HTR-8/SVneo (cell line): ENCODE measurements at places on chromosomes 12 and 14.

GRCh38 chr12:123152833-123153232 lies 1.9 kb upstream of the PITPNM2 start:
- no peak for DNase-seq

GRCh38 chr14:93546642-93547041 lies 115.9 kb downstream of the UNC79 start:
- DNase-seq = no peak

DNA sequence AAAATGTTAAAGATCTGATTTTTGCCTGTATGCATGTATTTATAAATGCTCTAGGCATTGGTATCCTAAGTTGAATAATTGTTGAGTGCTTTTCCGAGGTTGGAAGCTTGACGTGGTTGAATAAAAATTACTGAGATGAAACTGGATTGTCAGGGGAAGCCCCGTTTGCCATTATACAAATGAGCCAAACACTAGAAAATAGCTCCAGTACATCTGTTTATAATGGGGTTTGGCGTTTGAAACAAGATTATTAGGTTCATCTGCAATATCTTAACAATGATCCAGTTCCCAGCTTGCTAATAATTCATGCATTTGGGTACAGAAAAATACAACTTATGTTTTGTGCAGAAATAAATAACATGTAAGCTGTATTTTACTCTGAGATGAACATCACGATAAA lies 789.6 kb downstream of the GALC start:
- DNase-seq = no peak

- no peak for DNase-seq
These were observed 325.8 kb downstream of the FUT8 start for GRCh38 chr14:65738339-65738738.

- no peak for DNase-seq
These were observed 52.1 kb downstream of the NUAK1 start for GRCh38 chr12:106086696-106087095.

DNA sequence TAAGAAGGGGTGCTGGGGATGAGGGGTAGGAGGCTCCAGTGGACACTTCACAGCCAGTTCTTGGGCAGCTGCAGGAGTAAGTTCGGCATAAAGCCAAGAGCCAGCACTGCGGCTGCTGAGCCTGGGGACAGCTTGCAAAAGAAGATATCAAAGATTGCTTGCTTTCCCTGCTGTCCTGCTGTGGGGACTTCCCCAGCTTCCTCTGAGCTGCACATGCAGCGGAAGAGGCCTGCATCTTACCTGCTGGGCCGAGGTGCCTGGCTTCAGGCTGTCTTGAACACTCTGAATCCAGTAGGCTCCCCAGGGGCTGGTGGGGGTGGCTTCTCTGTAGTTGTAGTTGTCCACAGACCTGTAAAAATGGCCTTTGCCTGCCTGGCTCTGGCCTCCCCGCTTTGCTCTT lies 1.3 kb downstream of the CHGA start:
- no peak for DNase-seq

GRCh38 chr12:124297389-124297788 lies 2.5 kb downstream of the RFLNA start:
- no peak for DNase-seq

GRCh38 chr12:11780521-11781101 lies 131.1 kb downstream of the ETV6 start:
- no peak for DNase-seq

- no peak for DNase-seq
These were observed 18.1 kb upstream of the TIGAR start for GRCh38 chr12:4302881-4303280.

GRCh38 chr14:77027538-77028383 lies 747 bp downstream of the IRF2BPL start:
- peak; percentile 82 for DNase-seq

DNA sequence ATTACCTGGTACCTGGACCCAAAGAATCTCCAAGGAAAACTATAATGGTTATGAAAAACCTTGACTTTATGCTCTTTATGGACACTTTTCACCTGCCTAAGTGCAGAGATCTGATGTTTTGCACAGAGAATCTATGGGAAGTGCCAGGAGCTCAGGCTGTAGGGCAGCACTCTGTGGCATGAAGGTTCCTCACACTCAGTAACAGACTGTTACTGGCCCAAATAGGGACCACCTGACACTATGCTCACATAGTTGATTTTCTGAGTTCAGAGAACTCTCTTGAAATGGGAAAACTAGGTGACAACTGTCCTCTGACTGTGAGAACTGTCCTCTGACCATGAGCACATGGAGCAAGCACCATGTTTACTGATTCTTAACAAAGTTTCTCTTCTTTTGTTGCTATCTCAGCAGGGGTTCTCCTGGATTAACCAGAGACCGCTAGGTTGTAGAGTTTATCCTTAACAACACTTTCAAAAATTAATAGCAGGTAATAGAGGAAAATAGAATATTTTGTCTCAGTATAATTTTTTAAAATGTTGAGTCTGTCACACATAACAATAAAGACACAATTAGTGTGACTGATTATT lies 101.6 kb downstream of the STXBP6 start:
- DNase-seq = no peak

GRCh38 chr14:100694579-100695422 lies 31.9 kb upstream of the DLK1 start:
- DNase-seq = no peak

DNA sequence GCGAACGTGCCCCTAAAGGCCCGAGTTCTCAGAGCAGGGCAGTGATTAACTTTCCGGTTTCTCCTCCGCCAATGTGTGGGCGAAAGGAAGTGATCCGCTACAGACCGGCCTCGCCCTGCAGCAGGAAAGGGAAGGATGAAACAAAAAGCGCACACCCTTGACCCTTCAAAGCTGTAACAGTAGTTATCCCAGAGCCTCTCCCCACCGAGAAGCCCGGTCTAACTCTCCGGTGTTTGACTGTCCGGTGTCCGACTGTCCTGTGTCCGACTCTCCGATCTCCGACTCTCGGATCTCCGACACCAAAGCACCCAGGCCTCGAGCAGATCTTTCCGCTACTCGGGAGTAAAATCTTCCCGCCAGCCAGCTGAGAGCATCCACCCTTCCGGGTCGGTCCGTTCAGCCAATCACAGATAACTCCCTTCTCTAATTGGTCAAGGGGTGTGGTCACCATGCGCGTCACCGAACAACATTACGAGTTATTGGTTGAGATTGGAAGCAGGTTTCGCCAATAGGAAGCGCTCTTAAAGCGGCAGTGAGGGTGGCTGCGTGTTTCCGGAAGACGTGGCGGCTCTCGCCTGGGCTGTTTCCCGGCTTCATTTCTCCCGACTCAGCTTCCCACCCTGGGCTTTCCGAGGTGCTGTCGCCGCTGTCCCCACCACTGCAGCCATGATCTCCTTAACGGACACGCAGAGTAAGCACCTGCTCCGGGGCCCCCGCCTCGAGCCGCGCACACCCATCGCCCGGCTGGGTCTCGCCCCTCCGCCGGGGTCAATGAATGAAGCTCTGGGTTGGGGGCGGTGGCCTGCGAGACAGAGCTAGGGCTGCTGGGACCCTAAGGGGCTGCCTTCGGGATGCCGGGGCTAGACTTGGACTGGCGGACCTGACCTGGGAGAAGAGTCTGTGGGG lies at the start of the genes GOLT1B and RECQL:
GOLT1B (plus strand) TSS at position 532 of the 906 bp plus-strand sequence; CDS start at position 667, 135 bp downstream.
RECQL (minus strand) TSS at position 378 of the 906 bp plus-strand sequence. CDS start 2,065 bp downstream, outside the sequence.
- DNase-seq = peak; percentile 91

- no peak for DNase-seq
These were observed 1.3 kb downstream of the MAX start for GRCh38 chr14:65100922-65101541.

- DNase-seq = peak; percentile 39
These were observed 70.7 kb downstream of the RASSF8 start for GRCh38 chr12:26028953-26029735.

DNA sequence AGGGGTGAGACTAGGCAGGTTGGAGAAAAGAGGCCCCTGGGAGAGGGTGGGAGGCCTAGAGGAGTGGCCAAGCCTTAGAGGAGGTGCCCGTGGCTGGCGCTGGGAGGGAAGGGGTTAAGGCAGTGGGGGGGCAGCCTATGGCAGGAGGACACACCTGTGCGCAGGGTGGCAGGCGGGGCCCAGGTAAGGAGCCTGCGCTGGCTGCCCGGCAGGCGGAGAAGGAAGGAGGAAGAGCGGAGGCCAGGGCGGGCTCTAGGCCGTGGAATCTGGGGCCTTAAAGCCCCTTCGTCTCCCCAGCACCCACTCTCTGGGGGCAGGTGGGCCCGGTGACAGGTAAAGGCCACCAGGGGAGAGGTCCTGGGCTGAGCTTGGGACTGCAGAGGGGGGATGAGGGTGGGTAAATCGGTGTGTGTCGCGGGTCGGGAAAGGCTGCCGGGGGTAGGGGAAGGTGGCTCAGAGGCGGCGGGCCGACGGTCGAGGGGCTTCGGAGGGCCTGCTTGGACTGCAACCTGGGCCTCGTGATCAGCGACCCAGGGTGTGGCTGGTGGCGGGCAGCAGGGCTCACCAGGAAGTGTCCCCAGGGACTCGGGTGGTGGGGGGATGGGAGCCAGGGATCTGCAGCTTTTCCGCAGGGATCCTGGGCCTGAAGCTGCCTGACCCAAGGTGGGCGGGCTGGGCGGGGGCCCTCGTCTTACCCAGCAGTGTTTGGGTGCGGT lies 7.3 kb downstream of the PHB2 start:
- DNase-seq = no peak

- DNase-seq = no peak
These were observed 362.6 kb downstream of the AEBP2 start for GRCh38 chr12:19801941-19802340.

DNA sequence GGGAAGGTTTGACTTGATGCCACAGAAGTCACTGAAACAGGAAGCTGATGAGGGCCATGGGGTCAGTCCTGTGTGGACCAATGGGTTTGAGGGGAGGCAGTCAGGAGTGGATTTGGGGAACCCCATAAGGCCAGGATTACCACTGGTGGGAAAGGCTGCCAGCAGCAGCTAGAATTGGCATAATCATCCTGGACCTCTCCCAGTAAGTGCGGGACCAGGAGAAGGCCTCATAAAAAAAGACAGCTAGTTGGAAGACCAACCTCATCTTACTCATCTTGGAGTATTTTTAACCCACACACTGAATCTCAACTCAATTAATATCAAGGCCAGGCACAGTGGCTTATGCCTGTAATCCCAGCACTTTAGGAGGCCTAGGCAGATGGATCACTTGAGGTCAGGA lies 22.7 kb downstream of the TBX3 start:
- DNase-seq = no peak

- DNase-seq = no peak
These were observed 844 bp downstream of the GLTP start for GRCh38 chr12:109879351-109880042.

DNA sequence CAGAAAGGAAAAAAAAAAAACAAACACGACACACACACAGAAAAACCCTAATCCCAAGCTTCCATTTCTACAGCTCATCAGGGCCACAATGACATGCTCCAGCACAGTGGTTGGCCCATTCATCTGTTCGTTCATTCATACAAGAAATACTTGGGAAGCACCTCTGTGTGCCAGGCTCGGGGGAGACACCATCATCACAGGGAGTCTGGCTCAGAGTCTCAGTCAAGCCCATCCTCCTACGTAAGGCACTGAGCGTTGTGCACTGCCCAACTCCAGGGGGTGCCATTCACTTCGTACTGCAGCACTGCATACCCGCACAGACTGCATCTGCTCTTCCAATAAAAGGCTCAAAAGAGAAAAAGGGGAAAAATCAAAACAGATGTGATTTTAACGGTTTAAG lies 15.3 kb downstream of the VPS37B start:
- no peak for DNase-seq

GRCh38 chr14:49955024-49955423 lies 62.1 kb downstream of the ARF6 start:
- no peak for DNase-seq

GRCh38 chr14:23398348-23398747 lies 9.7 kb downstream of the MYH6 start:
- no peak for DNase-seq

- DNase-seq = no peak
These were observed 36.7 kb downstream of the PRMT8 start for GRCh38 chr12:3527736-3528135.

DNA sequence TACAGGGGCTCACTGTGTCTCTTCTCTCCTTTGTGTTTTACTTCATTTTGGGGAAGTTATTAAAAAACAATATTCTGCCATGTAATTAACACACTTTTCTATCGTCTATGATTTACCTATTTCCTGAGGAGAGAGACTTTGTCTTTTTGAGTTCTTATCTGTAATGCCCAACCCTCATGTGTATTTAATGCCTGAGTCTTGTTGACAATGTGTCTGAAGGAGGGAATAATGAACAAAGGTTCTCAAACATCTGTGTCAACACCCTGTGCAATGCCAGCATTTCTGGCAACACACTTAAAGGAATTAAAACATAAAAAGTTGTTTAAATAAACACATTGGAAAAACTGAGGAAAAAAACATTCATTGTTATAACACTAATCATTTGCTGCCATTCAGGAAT lies 147.1 kb downstream of the SLC15A5 start:
- no peak for DNase-seq

GRCh38 chr14:68628605-68629310 lies 164.1 kb downstream of the ZFP36L1 start:
- no peak for DNase-seq

- no peak for DNase-seq
These were observed 10.3 kb upstream of the ISM2 start for GRCh38 chr14:77508876-77509275.

DNA sequence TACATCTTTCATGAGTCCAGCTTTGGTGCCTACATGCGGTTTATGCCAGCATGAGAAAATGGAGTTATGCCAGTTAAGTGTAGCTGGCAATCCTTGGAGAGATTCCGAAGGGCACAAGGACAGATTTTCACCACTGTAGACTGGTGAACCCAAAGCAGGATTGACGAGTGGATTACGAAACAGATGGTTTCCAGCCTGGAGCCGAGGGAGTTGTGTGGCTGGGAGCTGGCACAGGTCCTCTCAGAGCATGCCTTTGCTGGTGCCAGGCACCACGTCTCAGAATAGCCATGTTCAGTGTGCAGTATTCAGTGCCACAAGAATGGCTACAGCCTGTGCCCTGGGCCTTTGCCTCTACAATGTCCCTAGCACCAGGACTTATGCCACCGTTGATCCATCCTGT lies 13.2 kb downstream of the KCNH3 start:
- no peak for DNase-seq

DNA sequence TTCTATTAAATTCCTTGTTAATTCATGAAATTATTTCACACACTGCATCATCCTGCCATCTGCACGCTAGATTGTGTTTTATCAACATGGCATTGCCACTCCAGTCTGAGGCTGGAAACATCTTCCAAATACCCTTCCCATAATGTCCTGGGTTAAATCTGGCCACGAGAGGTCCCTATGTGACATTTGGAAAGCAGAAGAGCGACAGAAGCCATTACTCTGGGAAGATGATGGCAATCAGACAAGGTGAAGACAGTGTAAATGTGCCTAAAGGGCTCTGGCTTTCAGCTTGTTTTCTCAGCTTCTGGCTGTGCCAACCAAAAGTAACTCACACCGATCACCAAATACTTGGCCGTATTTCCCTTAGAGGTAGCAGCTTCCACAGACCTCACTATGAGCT lies 144.8 kb downstream of the CAPZA3 start:
- no peak for DNase-seq

DNA sequence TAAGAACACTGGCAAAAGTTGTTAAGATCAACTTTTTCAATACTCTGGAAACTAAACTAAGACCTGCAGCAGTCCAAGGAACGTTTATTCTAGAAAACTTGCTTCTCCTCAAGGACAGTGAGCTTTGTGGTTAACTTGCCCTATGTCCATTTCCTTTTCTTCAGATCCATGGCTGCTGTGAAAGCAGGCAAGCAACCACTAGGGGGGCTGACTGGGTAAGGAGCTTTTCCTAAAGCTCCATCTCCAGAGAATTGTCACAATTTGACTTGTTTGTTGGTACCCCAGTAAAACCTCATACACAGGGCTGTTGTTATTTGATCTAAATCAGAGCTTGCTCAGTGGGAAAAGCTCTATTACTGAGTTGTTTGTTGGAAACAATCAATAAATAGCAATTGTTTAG lies 10.1 kb upstream of the RPL10L start:
- DNase-seq = no peak
